ENCODE measurements at places on chromosomes 6 and 20. TPM values are rescaled to one million over a fixed set of nuclear protein-coding genes. Genes with fewer than 3 reads are reported as not detected.

BYSL gene
- 25.3 TPM for total RNA-seq

DNA sequence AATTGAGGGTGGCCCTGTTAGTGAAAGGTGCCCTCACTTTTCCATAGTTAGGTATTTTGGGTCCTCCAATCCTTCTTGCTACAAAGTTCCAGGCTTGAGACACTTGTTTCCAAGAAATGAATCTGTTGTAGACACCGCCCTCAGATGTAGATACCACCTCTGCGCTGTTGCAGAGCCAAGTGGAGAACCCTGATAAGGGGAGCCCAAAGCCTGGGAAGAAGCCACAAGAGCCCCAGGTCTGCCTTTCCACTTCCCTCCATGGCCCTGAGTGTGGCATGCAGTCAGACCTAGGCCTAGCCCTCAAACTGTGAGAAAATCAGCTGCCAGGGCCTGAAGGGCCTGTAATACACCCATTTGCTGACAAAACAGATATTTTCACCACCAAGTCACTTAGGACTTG is 37.1 kb downstream of the DTD1 start:
- H3K27me3 ChIP-seq: no peaks in the 10 kb centered on the region
- no peaks in the 10 kb centered on the region for H3K4me1 ChIP-seq
- no peak overlapping the region for H3K27ac ChIP-seq
- H3K4me3 ChIP-seq: no peak overlapping the region

HLA-G gene
- total RNA-seq: not detected

MICB gene
- total RNA-seq: 11.7 TPM

DNA sequence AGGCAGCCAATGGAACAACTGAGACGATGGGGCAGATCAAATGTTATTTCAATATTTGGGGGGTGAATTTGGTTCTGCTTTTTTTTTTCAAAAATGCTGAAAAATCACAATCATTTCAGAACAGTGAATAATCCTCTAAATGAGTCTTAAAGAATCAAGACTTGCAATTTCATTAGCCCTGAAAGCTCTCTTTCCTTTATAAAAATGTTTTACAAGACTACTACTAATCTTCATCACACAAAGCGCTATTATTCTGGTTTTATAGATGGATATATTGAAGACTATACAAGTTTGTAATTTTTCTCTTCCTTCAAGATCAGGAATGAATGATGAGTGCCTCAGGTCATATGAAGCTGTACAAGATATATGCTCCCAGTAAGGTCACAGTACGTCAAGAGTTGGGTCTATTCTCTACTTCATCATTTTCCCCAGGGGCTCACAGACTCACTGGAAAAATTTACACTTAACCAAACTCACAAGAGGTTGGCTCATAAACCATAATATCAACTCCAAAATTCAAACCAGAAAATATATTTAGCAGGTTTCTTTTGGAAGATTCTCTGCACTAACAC is 19.5 kb downstream of the RNF24 start:
- peaks cover 8% of the 10 kb centered on the region for H3K4me1 ChIP-seq
- no peak overlapping the region for H3K27ac ChIP-seq
- DNase-seq: no peak
- H3K27me3 ChIP-seq: no peaks in the 10 kb centered on the region

GRCh38 chr20:36491901-36492617 is 49.3 kb upstream of the MYL9 start:
- no peak for DNase-seq
- H3K27ac ChIP-seq: no peak overlapping the region
- peaks cover 30% of the 10 kb centered on the region for H3K4me1 ChIP-seq
- no peaks in the 10 kb centered on the region for H3K27me3 ChIP-seq
- no peak overlapping the region for H3K4me3 ChIP-seq

GRCh38 chr20:58384821-58385220 is 4.2 kb upstream of the VAPB start:
- peaks cover 2% of the 10 kb centered on the region for H3K27me3 ChIP-seq
- DNase-seq: no peak
- H3K27ac ChIP-seq: no peak overlapping the region
- no peak overlapping the region for H3K4me3 ChIP-seq
- H3K4me1 ChIP-seq: no peaks in the 10 kb centered on the region

DNA sequence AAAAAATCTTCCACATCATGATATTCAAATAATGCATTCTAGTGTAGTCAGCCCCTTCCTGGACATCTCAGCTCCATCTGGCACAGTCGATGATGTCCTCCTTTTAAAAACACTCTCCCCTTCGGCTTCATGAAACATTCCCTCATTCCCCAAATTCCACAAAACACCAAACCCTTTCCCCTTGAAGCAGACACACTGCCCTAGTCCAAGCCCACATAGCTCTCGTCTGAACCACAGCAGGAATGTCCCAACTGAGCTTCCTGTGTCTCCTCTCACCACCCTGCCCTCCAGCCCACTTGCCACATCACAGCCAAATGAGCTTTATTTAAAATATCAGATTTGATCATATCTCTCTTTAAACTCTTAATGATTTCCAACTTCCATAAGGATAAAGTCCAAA is 106.4 kb upstream of the CARMIL1 start:
- H3K4me1 ChIP-seq: peaks cover 21% of the 10 kb centered on the region
- H3K27me3 ChIP-seq: no peaks in the 10 kb centered on the region

DNA sequence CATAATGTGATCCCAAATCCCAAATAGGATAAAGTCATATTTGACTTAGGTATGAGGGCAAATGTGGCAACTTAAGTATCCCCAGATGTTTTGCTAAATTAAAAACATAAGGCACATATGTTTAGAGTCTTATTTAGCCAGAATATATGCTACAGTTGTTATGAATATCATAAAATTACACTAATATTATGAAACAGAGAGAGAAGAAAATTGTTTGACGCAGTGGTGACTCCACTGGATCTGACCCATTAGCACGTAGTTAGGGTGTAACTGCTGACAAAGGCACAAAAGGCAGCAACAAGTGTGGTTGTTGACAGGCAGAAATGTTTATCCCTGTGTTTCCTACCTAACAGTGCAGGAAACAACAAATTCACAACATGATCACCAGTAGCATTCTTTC is 152.4 kb upstream of the THBS2 start:
- no peak overlapping the region for H3K4me3 ChIP-seq
- H3K36me3 ChIP-seq: no peaks in the 10 kb centered on the region
- H3K4me1 ChIP-seq: no peaks in the 10 kb centered on the region

GHRH gene
- not detected for total RNA-seq

SNTA1 gene
- 15.4 TPM for total RNA-seq

- no peaks in the 10 kb centered on the region for H3K4me1 ChIP-seq
- H3K27me3 ChIP-seq: peaks cover 84% of the 10 kb centered on the region
- no peak overlapping the region for H3K27ac ChIP-seq
These were observed 17.3 kb upstream of the BHLHE23 start for GRCh38 chr20:63023936-63024571.

CFAP61 gene
- under 0.01 TPM for total RNA-seq

RPP40 gene
- total RNA-seq: 22.2 TPM

- H3K27me3 ChIP-seq: no peaks in the 10 kb centered on the region
- no peaks in the 10 kb centered on the region for H3K36me3 ChIP-seq
- H3K4me1 ChIP-seq: no peaks in the 10 kb centered on the region
- no peak overlapping the region for H3K4me3 ChIP-seq
- no peak for DNase-seq
These were observed 5.5 kb upstream of the TFAP2D start for GRCh38 chr6:50707652-50708300.

PKIB gene
- 13.1 TPM for total RNA-seq

HDGFL1 gene
- total RNA-seq: not detected

PCK1 gene
- total RNA-seq: not detected

ZKSCAN4 gene
- total RNA-seq: 4.7 TPM

SIRPD gene
- not detected for total RNA-seq

- no peak overlapping the region for H3K4me3 ChIP-seq
- no peaks in the 10 kb centered on the region for H3K36me3 ChIP-seq
- no peak overlapping the region for H3K27ac ChIP-seq
These were observed 28.6 kb downstream of the AKAP7 start for GRCh38 chr6:131163886-131164285.

DNA sequence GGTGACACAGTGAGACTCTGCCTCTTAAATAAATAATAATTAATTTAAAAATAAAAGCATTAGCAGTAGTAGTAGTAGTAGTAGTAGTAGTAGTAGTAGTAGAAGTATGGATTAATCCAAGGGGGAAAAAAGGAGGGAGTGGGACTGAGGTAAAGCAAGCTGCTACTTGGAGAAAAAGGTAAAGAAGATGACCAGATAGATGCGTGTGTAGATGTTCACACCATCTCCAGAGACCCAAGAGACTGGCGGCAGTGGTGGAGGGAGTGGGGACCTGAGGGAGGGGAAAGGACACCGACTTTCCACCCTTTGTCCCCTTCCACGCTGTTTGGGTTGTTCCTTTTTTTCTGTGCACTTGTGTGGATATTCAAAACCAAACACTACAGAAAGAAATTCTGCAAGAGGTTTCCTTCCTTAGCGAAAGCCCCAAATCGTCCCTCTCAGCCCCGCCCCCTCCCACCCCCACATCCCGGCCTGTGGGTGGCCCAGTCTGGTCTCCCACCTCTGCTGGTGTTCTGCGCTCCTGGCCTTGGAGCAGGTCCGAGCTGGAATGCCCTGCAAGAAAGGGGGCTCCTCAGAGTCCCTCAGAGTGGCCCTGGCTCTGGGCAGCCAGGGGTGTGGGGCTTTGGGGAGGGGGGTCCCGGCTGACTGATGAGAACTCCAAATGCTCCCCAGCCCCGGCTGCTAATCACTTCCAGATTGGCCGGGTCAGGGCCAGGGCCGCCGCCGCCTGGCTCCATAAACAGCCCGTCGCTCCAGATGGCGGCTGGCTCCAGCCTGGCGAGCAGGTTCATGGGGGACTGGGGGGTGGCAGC is 60.2 kb downstream of the UBE2V1 start:
- peaks cover 12% of the 10 kb centered on the region for H3K4me1 ChIP-seq
- H3K4me3 ChIP-seq: no peak overlapping the region
- H3K27me3 ChIP-seq: no peaks in the 10 kb centered on the region
- no peaks in the 10 kb centered on the region for H3K36me3 ChIP-seq
- DNase-seq: no peak

GRCh38 chr6:21186479-21187055 is 407.0 kb upstream of the SOX4 start:
- no peaks in the 10 kb centered on the region for H3K36me3 ChIP-seq
- no peaks in the 10 kb centered on the region for H3K27me3 ChIP-seq
- DNase-seq: peak; percentile 38

GRCh38 chr6:84860509-84860908 is 96.1 kb upstream of the TBX18 start:
- no peaks in the 10 kb centered on the region for H3K4me1 ChIP-seq
- DNase-seq: no peak
- H3K4me3 ChIP-seq: no peak overlapping the region
- no peaks in the 10 kb centered on the region for H3K36me3 ChIP-seq
- H3K27me3 ChIP-seq: no peaks in the 10 kb centered on the region
- H3K27ac ChIP-seq: no peak overlapping the region

- H3K4me1 ChIP-seq: no peaks in the 10 kb centered on the region
- H3K36me3 ChIP-seq: no peaks in the 10 kb centered on the region
- no peak overlapping the region for H3K27ac ChIP-seq
- no peak overlapping the region for H3K4me3 ChIP-seq
These were observed 180.1 kb upstream of the MMS22L start for GRCh38 chr6:97462938-97463598.

DNA sequence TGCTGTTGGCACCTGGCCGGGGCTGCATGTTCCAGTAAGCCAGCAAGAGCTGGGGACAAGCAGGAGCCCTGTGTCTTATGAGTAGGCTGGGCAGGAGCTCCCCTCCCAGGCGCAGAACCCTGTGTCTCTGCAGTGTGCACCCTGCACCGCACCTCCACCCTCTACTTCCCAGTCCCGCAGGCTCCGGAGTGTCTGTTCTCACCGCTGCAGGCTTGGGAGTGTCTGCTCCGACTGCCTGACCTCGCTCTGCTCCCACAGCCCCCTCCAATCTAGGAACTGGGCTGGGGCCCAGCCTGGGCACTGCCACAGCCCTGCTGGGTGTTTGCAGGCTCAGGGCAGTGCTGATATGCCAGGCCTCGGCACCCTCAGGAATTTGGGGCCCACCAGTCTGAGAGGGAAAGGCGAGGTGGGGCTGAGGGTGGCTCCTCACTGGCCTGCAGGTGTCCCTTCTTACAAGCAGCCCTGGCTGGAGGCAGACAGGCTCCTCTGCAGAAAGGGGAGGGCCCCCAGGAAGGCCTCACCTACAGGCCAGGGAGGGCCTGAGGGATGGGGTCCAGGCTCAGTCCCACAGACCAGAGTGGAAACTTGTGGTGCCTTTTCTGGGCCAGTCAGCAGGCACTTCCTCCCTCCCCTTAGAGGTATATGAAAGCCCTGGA is 871.6 kb upstream of the GJE1 start:
- H3K27ac ChIP-seq: no peak overlapping the region
- H3K27me3 ChIP-seq: no peaks in the 10 kb centered on the region
- no peak overlapping the region for H3K4me3 ChIP-seq
- no peaks in the 10 kb centered on the region for H3K4me1 ChIP-seq
- no peak for DNase-seq
- H3K36me3 ChIP-seq: no peaks in the 10 kb centered on the region

DNA sequence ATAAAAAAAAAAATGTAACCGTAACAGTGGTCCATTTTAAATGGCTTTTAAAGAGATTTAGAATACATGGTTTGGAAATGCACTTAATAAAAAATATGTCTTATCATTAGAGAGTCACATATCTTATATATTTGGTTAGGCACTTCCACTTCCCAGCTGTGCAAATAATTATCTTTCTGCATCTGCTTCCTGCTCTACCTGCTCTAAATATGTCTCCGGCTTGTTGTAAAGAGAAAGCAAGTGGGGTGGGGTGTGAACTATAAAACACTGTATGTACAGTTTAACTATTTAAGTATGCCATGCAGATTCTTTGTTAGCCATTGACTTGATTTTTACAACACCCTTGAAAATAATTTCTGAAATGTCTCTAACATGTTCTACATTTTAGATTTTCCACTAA is 106.3 kb downstream of the NKAIN2 start:
- H3K36me3 ChIP-seq: no peaks in the 10 kb centered on the region
- no peaks in the 10 kb centered on the region for H3K4me1 ChIP-seq
- no peak for DNase-seq
- H3K27ac ChIP-seq: no peak overlapping the region
- H3K27me3 ChIP-seq: no peaks in the 10 kb centered on the region

FRS3 gene
- total RNA-seq: 0.54 TPM

GRCh38 chr6:99761711-99762110 is 155.1 kb downstream of the PRDM13 start:
- no peak overlapping the region for H3K4me3 ChIP-seq
- H3K4me1 ChIP-seq: no peaks in the 10 kb centered on the region
- H3K27me3 ChIP-seq: no peaks in the 10 kb centered on the region
- H3K36me3 ChIP-seq: no peaks in the 10 kb centered on the region

- H3K4me3 ChIP-seq: no peak overlapping the region
- no peaks in the 10 kb centered on the region for H3K36me3 ChIP-seq
- no peak for DNase-seq
These were observed 115.1 kb upstream of the SOX4 start for GRCh38 chr6:21478411-21478810.

GRCh38 chr6:154268486-154268885 is 88.1 kb downstream of the IPCEF1 start:
- DNase-seq: no peak
- no peaks in the 10 kb centered on the region for H3K36me3 ChIP-seq
- no peaks in the 10 kb centered on the region for H3K4me1 ChIP-seq
- no peaks in the 10 kb centered on the region for H3K27me3 ChIP-seq
- no peak overlapping the region for H3K4me3 ChIP-seq
- H3K27ac ChIP-seq: no peak overlapping the region

DNA sequence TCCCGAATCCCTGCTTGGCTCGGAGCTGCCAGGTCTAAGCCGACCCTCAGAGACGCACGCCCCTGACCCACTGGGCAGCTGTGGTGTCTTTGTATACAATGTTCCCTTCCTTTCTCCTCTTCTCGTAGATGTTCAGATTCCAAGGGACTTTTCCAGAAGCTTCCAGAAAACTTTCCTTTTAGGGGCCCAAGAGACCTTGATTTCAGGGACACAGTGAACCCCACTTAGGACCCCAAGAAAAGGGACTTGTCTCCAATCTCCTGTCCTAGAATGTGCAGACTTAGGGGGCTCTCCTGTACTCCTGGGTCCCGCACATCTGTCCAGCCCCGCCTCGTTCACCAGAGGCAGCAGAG is 103.5 kb downstream of the EDN3 start:
- H3K36me3 ChIP-seq: no peaks in the 10 kb centered on the region
- H3K4me1 ChIP-seq: no peaks in the 10 kb centered on the region
- no peak overlapping the region for H3K4me3 ChIP-seq
- no peak for DNase-seq
- no peak overlapping the region for H3K27ac ChIP-seq

Data from IMR-90 (cell line).